ENCODE measurements at places on chromosomes 12 and 14. TPM values are rescaled to one million over a fixed set of nuclear protein-coding genes. Genes with fewer than 3 reads are reported as not detected.

GRCh38 chr12:105946493-105946901, 192.3 kb downstream of the NUAK1 start:
- DNase-seq, result no peak

GRCh38 chr12:101470939-101471338, 4.2 kb upstream of the SPIC start:
- no peak for DNase-seq

- DNase-seq, result peak; percentile 43
Measured at GRCh38 chr12:10722502-10722904, 620 bp downstream of the YBX3 start.

DNA sequence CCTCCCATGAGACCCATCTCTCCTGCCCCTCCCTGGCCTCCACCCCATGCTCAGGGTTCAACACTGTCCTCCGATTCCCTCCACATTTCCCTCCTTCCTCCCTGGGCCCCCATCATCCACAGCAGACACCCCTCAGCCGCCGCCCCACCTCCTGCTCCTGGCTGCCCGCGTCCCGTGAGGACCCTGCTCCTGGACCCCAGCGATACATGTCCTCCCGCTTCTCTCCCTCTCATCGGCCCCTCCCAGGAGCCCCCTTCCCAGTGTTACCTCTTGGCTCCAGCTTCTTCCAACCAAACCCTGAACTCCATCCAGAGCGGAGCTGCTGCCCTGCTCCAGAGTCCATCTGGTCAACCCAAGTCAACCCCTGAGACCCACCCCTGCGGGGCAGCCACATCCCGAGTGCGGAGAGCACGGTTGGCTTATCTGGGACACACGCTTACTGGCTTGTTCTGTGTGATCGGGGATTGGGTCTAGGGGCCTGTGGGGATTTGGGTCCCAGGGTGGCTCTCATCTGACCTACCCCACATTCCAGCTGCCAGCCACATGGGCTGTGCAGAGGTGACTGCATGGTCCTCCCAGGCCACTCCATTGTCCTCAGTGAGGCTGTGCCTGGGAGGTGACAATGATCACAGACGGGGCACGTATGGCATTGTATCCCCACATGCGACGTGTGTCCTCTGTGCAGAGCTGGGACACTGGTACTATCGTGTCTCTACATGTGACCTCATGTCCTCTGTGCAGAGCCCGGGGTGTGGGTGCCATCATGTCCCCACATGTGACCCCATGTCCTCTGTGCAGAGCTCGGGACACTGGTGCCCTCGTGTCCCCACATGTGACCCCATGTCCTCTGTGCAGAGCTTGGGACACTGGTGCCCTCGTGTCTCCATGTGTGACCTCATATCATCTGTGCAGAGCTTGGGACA, 333.6 kb downstream of the ADGRD1 start:
- DNase-seq, result no peak

GRCh38 chr14:100323942-100324307, 786 bp downstream of the SLC25A47 start:
- no peak for DNase-seq

ETFBKMT gene
- 0.40 TPM for total RNA-seq

TAS2R43 gene
- total RNA-seq, result 5.1 TPM

GALNT4 gene
- 37.2 TPM for total RNA-seq

CRIP1 gene
- total RNA-seq, result 246 TPM
